ENCODE measurements at places on chromosomes 6 and 20.

GRCh38 chr6:38432479-38432878, 207.2 kb downstream of the BTBD9 start:
- DNase-seq, result no peak

DNA sequence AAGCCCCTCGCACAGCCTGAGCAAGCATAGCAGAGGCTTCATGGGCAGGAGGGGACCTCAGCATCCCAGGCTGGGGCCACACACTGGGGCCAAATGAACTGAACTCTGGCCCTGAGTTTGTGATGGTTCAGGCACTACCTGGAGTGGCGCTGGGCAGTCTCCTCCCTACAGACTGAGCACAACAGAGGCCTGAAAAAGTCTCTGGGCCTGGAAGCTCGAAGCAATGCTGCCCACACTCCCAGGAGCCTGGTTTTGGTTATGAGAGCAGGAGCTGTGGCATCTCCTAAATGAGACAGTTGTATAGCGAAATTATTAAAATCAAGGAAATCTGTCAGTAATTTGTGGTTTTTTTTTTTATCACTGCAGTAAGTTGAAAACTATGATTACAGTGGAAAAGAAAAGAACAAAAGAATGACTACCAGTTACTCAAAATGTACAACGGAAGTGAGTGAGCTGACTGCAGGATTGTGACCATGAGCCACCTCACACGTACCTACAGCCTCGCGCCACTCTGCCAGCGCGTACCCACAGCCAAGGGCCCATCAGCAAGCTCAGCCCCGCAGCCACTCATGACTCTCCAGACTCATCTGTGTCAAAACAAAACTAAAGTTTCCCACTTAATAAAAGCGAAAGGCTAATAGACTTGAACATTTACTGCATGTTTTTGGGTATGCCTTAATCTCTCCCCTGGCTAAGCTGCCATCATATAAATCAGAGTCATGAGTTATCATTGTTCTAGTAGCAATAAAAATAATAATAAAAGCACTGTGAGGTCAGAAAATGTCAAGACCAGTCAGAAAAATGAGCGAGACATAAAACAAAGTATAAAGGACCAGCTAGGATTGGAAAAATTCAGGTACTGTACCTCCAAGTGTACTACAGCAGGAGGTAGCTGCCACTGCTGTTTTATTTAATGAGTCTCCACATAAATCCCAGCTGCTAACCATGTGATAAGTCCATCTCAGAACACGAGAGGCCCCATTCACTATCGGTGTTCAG, 177.0 kb downstream of the FOXC1 start:
- DNase-seq, result no peak

DNA sequence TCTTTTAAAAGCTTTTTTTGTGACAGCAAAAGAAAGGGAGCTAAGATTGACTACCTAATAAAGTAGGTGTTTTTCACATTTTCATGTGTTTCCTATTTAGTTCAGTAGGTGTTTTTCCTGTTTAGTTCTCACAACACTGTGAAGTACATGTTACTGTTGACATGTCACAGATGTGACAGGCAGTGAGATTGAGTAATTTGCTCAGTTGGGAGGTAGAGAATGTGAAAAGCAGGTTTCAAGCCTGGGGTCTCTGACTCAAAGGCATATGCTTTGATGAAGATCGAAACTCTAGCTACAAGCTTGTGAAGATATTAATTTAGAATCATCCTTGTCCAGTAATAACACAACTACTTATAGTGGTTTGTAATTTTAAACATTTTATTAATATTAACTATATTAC, 43.1 kb downstream of the SLX4IP start:
- DNase-seq, result no peak

- DNase-seq, result no peak
Measured at GRCh38 chr6:145086197-145086596, 649.1 kb downstream of the EPM2A start.

GRCh38 chr20:22583773-22584521, 425 bp downstream of the FOXA2 start:
- no peak for DNase-seq

DNA sequence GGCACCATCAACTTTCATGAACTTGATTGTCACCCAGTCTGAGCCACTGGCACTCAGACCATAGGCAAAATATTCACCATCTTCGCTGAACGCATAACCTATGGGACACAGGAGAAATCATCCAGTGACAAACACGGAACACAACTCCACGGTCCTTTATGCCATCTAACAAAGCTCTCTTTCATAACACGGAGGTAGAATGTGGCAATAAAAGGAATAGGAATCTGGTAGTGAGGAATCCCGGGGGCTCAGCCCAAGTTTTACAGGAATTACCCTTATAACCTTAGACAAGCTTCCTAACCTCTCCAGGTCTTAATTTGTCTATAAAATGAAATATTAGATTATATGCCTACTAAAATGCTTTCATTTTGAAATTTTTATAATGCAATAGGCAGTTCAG, 29.4 kb downstream of the PREP start:
- DNase-seq, result no peak

Measured in left renal pelvis (tissue), 4 donors.